Activated T-cell treated with anti-CD3 and anti-CD28 coated beads, Interleukin-2, amount 50 U/mL, for 72 hours (primary cell): ENCODE measurements at places on chromosomes 2 and 18.

GRCh38 chr2:37877457-37878315, 47.4 kb upstream of the RMDN2 start:
- DNase-seq: peak; percentile 57

DNA sequence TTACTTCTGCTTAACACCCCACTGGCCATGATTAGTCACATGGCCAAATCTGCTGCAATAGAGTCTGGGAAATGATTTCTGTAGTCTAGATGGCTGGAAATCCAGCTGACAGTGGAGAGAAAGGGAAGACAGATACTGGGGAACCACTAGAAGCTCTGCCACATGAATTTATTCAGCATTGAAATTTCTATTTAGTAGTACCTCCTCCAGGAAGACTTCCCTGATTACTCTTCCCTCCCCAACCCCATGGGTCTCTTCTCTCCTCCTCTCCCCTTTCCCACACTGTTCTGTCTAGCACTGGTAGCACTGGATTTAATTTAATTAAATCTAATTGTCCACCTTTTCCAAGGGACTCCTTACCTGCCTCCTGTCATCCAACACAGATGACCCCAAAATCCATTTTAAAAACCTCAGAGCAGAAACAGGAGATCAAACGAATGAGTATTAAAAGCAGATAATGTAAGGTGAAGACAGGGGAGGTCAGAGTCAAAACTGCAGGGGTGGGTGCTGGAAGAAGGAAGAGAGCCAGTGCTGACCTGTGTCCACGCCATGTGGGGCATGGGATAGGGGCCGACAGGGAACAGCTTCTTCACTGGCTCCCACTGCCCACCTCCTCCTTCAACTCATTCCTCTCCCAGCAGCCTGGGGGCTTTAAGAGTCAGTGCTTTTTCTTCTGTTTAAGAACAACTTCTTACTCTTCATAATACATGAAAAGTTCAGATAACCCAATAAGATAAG, 169.2 kb upstream of the HS6ST1 start:
- DNase-seq: no peak

DNA sequence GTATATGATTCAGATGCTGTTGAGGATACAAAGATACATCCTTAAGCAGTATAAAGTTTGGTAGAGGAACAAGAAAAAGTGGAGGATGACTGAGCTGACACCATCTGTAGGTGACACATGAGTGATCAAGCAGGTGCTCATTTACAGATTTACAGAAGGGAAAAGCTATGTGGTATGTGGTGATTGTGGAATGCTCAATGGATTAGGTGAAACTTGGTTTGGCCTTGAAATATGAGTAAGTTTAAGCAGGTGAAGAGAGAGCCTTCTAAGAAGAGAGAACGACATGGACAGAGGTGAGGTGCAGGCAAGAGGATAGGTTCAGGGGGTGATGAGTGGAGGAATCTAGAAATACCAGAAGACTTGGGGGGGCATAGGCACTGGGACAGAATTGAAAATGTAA, 5.9 kb downstream of the ASXL3 start:
- no peak for DNase-seq

GRCh38 chr2:144920755-144921530, 401.0 kb upstream of the ZEB2 start:
- DNase-seq: no peak

- DNase-seq: no peak
Observed at GRCh38 chr2:229408356-229408755, 137.3 kb upstream of the PID1 start.

DNA sequence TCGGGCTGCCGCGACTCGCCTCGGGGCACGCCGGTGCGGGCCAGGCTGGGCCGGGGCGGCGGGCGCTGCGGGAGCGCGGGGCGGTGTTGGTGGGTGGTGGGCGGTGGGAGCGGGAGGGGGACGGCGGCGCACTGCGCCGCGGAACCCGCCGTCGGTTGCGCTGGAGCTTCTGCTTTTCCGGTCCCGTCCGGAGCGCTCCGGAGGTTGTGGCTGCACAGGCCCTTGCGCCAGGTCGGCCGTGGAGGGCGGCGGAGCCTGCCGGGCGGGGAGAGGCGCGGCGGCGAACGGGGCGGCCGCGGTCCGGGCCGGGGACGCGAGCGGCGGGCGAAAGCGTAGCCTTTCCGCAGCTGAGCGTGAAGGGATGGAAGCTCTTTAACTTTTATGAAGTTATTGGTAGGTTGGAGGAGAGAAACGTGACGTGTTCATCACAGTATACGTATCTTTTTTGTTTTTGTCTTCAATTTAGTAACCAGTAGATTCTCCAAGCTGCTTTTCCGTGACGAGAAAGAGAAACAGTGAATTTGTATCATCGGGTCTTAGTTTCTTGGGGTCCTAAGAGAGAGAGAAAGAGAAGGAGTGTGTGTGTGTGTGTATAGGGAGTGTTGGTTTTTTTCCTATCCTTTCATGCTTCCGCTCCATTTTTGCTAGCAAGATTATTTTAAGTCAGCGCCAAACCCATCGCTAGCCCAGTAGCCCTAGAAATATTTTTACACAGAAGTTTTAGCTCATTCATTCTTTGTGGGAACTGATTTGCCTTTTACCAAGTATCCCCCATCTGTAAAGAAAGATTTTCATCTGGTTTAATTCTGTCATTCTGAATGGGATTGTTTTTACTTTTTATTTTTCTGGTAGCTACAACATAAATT, 535 bp downstream of the ATG4B start:
- DNase-seq: peak; percentile 56

DNA sequence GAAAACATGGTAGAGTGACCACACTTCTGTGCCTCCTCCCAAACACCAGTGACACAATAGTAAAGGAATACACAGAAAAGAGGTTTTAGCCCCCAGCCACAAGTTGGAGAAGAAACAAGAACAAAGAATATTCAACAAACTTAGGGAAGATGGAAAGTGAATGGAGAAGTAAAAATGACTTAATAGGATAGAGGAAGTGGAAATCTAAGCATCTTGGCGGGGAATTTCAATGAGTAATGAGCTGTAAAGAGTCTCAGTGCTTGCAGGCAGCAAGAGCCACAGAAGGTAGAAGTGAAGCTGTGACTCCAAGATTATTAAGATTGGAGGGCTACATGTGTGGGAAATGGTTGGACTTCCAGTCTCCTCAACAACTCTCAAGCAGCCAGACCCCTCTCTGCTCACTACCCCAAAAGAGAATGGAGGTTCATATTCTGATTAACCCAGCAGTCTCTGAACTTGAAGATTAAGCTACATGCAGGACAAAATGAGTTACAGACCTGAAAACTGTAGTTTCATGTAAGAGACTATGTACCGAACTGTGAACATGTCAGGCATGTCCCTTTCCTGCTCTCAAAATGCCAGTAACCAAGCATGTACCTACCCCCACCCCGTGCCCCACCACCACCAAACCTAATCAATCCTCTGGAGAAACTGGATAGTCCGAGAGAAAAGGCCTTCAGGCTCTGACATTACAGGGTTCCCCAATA, 16.9 kb upstream of the HNRNPLL start:
- DNase-seq: no peak

DNA sequence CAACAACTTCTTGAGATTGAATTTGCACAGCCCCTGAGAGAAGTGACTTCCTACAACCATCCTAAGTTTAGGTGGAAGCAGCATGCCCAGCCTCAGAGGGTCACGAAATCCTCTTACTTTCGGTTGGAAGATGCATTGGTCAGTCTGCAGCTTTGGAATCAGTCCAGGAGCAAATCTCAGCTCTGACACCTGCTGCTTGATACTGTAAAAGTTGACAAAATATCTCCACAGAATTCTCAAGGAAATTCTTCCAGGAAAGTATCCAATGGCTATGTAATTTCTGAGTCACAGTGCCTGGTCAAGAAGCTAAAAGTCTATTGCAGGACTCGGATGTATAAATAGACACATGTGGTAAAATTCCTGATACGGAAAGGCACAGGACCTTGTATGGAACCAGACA, 414.5 kb upstream of the GYPC start:
- no peak for DNase-seq

DNA sequence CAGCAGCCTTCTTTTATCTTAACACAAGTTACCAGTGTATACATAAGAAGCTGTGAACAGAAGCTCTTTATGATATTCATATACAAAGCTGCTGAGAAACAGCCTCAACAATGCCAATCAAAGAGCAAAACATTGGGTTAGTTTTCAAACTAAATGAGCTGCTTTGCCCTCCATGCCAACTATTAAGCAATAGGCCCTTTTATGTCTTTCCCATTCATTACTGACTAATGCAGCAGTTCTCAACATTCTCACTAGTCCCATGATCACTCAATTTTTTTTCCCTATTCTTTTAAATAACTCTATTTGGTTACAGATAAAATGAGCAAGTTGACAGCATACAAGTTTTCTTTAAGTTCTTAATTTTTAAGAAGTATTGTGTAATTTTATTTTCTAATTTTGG, 57.9 kb upstream of the FRZB start:
- DNase-seq: no peak

DNA sequence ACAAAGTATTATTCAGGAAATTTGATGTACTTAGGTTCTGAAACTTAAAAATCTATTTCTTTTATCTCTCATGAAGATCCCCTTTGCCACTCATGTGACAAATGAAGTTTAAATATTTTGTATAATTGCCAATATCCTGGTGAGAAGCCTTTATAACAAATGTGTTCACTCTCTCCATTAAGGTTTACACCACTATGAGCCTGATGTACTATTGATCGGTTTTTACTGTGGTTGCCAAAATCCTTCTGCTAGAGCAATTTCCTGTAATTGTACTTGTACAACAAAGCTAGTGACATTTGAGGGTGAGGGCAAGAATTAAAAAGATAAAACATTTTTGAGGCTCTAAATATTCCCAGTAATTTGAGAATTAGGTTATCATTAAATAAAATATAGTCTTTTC, 222.3 kb upstream of the CDH19 start:
- no peak for DNase-seq

- DNase-seq: no peak
Observed at GRCh38 chr2:10371441-10372196, 68.9 kb downstream of the HPCAL1 start.

DNA sequence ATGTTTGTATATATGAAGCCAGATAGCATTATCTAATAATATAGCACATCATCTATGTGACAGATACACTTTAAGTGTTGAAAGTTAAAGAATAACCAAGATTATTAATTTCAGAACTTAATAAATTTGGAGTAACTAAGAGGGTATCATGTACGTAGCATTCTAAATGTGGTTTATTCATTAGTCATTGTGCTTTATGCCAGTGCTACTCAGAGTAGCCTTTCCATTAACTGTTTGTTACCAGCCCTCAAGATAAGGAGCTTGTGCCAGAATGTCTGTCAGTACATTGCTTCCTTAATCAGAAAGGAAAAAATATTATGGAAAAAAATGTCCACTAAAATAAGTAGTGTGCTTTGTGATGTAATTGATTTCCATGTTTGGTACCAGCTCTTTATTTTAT, 94.9 kb upstream of the TWSG1 start:
- no peak for DNase-seq

GRCh38 chr2:195490319-195490718, 166.7 kb upstream of the SLC39A10 start:
- DNase-seq: no peak
